ENCODE measurements at places on chromosomes 2 and 18.

GRCh38 chr2:43008388-43008787, 216.0 kb upstream of the HAAO start:
- no peak for DNase-seq

- DNase-seq: peak; percentile 94
These were observed 3.8 kb upstream of the UXS1 start for GRCh38 chr2:106197878-106198277.

- DNase-seq: no peak
These were observed 76.2 kb upstream of the GLI2 start for GRCh38 chr2:120659275-120659977.

GRCh38 chr2:29113891-29114321, 1.3 kb upstream of the CLIP4 start:
- DNase-seq: peak; percentile 67

DNA sequence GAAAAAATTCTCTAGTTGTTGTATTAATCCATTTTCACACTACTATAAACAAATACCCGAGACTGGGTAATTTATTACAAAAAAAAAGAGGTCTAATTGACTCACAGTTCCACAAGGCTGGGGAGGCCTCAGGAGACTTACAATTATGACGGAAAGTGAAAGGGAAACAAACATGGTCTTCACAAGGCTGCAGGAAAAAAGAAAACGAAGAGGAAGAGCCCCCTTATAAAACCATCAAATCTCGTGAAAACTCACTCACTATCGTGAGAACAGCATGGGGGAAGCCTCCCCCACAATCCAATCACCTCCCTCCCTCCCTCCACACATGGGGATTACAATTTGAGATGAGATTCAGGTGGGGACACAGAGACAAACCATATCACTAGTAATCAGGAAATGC, 61.7 kb upstream of the SPTBN1 start:
- peak; percentile 12 for DNase-seq

DNA sequence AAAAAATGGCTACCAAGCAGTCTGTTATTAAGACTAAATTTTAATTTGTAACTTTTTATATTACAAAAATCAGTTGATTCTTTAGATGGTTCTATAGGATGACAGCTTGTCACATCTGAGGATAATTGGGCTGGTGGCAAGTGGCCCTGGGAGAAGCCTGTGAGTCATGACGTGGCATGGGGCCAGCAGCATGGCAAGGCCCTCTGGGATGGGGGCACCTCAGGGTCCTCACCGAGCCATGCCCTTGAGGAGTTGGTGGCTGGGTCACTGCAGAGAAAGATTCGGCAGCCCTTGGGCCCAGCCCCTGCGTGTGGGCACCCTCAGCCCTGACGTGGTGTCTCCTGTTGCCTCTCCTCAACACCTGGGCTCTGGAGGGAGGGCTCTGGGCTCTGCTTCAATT, 49.7 kb downstream of the STK25 start:
- no peak for DNase-seq

- DNase-seq: no peak
These were observed 115.7 kb downstream of the MYCN start for GRCh38 chr2:16055848-16056580.

- DNase-seq: peak; percentile 42
These were observed 221.9 kb upstream of the RBBP8 start for GRCh38 chr18:22711192-22711685.

DNA sequence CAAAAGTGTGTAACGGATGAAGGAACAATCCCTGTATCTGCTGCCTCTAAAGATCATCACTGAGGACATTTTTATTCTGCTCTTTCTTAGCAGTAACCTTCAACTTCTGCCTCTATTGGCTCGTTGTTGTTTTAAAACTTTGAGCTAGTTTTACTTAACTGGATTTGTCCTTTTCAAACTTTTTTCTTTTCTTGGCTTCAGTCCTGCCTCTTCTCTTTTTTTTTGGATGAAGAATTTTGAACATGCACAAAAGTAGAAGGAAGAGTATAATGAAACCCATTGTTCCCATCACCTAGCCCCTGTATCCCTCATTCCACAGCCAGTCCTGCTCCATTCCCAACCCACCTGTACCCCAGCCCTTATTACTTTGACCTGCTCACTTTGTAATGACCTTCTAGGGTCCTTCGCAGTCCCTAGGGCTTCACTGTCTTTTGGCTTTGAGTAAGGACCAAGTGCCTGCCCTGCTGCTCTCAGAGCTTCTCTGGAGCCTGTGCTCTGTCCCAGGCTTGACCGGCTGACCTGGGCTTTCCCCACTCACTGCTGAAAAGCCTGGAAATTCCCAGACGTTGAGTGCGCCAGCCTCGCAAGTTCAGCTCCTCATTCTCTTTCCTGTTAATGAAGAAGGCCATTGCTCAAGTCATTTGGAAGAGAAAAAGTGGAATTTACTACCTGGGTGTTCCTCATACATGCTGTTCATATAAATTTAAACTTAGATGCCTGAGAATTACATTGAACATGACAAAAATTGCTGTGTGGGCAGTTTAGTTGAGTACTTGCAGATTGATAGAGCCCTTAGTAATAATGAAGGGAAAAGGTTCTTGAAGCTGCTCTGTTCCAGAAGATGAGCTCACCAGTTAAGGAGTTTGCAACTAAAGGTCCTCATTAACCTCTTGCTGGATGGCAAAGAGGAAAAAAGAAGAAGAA, 149.3 kb upstream of the ALPP start:
- DNase-seq: no peak

DNA sequence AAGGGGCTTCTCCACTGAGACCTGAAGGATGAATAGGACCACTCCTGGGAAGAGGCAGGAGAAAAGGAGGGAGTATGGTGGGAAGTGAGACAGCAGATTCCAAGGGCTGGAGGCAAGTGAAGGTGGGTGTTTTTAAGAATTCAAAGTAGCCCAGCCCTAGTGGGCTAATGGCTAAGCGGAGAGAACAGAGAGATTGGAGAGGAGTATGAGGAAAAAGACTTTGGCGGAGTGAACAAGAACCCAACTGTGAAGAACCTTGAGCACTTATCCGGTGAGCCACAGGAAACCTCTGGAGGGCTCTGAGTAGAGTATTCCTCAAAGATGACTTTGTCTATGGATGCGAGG, 142.6 kb downstream of the COPS8 start:
- DNase-seq: no peak

DNA sequence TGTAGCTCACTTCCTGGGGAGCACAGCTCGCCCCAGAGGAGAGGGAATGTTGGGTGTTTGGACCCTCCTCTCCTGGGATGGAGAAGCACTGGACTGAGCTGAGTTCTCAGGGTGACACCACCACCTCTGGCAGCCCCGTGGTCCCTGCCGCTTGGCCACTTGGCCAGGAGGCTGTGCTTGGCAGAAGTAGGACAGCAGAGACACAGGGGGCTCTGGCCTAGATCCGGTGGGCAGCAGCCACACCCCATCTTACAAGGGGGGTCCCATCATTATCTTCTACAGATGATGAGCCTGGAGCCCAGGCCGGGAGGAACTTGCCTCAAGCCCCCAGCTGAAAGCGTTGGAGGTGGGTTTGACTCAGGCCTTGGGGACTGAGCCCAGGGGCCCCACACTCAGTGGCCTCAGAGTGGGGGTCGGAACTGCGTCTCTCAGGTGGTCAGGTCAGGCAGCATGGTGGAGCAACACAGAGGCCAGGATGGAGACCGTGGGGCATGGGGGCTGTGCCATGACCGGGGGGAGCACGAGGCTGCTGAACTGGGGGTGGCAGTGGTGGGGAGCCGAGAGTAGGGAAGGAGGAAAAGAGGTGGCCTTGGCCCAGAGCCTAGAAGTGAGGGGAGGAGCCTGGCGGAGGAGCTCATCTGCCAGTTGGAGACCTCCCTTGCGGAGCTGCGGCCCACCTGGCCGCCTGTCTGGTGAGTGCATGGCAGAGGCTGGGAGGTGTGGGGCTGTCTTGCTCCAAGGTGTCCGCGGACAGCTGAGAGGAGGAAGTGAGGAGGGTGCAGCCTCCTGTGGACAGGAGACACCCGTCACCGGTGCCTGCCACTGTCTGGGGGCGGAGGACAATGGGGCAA, 63.6 kb upstream of the HDAC4 start:
- DNase-seq: no peak

- peak; percentile 4 for DNase-seq
These were observed 111.6 kb upstream of the DNMT3A start for GRCh38 chr2:25453199-25453905.

Measured in fibroblast of gingiva (primary cell).